ENCODE measurements at places on chromosomes 6 and 20.
A peak's percentile ranks its signal among the peaks of the same experiment; 100 is the strongest.

GRCh38 chr20:25032065-25032477, 25.9 kb downstream of the ACSS1 start:
- DNase-seq: no peak

GRCh38 chr20:50624351-50625016, 66.9 kb downstream of the RIPOR3 start:
- DNase-seq: no peak

- no peak for DNase-seq
Measured at GRCh38 chr20:11700831-11701230, 216.9 kb upstream of the BTBD3 start.

DNA sequence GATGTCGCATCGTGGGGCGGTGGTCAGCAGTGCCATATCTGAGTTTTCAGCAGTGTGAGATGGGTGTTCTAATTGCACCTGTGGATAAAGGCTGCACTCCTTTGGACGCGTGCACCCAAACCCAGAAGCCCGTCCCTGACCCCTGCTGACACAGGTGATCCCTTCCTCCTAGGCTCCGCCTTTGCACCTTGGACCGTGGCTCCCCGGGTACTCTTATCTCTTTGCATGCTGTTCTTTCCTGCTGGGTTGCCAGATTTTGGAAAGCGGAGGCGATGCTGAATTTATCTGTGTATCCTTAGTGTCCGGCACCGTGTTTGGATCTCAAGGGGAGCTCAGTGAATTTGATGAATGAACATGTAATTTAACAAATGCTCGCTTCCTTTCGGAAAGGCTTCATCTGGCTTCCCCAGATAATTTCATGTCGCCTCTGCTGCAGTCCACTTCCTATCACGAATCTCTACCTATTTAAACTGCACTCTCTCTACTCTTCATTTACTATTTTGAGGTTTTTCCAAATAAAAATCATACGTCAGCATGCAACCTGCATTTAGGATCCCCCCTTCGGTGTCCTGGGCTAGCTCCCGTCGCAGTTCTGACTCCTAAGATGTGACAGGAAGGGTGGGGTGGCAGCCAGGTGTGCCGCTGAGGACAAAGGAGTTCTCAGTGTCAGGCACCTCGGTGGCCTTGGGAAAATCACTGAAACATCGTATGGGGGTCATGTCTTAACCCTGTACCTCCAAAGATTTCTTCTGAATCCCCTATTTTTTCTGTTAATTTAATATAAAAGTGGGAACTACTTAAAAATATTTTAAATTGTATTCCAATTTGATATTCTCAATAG, 753 bp upstream of the PERP start:
- DNase-seq: no peak

DNA sequence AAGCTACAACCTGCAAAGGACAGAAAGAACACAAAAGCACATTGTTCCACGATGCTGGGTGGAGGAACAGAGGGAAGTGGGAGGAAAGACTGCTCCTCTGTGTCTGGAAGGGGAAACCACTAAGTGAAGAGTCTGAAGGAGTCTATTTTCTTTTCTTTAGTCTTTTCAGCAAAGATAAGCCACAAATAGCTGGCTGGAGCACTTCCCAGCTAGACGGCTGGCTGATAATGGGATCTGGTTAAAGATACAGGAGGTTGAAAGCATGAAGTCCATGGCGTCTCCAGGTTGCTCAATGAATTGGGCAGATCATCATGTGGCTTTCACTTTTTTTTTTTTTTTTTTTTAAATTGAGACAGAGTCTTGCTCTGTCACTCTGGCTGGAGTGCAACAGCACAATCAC, 154.0 kb upstream of the KCNG1 start:
- DNase-seq: no peak

GRCh38 chr20:10523443-10523842, 88.3 kb downstream of the SLX4IP start:
- no peak for DNase-seq

GRCh38 chr6:143507358-143508145, 4.0 kb downstream of the FUCA2 start:
- no peak for DNase-seq

- peak; percentile 58 for DNase-seq
Measured at GRCh38 chr6:157763129-157763903, 59.7 kb upstream of the SNX9 start.

DNA sequence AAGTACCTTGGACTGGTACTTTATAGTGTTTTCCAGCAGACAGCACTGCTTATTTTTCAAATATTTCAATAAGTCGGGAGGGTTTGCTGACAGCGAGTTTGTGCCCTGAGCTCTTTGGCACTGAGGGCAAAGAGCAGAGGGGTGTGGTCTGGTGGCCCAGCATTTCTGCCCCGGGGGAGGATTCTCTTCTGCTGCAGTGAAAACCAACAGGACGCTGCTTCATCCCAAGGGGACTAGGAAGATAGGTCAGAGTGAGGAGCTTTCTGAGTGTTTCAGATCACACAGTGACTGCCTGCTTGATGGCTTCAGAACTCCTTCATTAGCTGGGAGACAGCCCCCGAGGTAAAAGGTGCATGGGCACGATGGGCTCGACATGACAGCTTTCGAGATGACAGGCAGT, 8.6 kb downstream of the ULBP2 start:
- DNase-seq: no peak

GRCh38 chr6:72758901-72759300, 137.0 kb downstream of the KCNQ5 start:
- DNase-seq: no peak

- no peak for DNase-seq
Measured at GRCh38 chr6:137999815-138000214, 107.4 kb downstream of the PERP start.

GRCh38 chr20:34190262-34190661, 51.0 kb upstream of the ASIP start:
- DNase-seq: no peak

DNA sequence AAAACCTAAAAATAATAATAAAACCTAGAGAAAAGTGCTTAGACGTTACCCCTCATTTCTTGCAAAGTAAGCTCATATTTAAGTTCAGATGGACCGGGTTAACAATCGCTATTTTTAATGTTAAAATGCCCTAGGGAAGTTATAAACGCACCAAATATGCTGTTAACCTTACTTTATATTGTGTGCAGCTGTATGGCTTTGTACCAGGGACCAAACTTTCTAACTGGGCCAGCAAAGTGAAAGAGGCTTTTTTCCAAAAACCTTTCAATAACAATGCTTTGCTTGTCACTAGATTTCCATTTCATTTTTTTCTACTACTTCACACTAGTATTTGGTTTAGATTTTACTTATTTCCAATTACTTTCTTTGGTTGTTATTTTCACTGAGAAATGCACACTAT, 248.5 kb downstream of the FOXC1 start:
- DNase-seq: no peak

GRCh38 chr6:79710127-79710526, 79.0 kb downstream of the SH3BGRL2 start:
- no peak for DNase-seq

GRCh38 chr6:89807581-89807980, 12.0 kb downstream of the MDN1 start:
- no peak for DNase-seq

DNA sequence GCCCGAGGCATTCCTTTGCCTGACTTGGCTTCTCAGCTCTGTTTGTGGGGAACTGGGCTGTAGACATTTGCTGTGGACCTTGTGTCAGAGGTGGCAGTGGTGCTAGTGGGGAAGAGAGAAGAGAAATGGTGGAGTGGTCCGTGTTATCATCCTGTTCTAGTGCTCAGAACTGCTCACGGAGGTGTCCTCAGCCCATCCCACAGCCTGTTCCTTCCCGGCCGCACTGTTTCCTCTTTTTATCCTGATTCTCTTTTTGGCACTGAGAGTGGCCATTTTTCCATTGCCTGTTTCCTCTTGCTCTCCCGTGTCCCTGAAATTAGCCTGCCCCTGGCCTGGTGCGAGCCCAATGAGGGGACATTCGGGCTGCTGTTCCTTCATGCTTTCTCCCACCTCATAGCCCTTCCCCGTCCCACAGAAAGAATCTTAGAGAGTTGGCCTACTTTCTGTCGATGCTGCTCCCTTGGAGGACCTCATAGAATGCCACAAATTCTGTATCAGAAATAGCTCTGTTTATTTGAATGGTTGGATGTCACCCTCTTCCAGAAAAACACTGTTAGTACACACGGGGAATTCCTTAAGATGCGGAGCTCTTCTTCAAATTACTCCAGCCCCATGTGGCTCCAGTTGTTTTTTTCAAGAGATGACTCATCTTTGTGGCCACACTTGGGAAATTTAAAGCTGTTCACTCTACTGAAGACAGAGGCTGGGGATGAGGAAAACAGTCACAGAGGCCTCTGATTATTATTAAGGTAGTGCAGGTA, 26.1 kb downstream of the FARS2 start:
- DNase-seq: peak; percentile 85

DNA sequence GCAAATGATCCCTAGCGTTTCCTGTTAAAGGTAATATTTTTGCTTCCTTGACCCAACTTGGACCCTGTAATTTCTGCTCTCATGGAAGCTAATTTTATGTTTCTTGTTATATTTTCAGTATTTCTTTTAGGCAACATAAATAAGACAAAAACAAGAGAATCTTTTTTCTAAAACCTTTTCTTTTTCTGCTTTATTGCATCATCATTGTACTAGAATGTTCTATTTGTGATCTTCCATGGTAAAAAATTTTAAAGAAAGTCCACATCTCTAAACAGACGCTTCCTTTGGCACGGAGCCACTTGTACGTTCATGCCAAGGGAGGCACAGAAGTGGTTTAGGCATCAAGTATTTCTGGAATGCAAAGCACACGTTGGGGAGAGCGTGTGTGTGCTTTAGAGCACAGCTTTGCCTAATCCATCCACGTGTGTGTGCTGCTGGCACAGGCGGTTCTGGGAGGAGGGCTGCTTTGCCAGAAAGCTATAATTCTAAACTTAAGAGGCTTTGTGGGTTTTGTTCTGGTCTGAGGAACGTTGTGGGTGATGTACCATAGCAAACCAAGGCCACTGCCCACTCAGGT, 98.3 kb downstream of the SASH1 start:
- peak; percentile 67 for DNase-seq

DNA sequence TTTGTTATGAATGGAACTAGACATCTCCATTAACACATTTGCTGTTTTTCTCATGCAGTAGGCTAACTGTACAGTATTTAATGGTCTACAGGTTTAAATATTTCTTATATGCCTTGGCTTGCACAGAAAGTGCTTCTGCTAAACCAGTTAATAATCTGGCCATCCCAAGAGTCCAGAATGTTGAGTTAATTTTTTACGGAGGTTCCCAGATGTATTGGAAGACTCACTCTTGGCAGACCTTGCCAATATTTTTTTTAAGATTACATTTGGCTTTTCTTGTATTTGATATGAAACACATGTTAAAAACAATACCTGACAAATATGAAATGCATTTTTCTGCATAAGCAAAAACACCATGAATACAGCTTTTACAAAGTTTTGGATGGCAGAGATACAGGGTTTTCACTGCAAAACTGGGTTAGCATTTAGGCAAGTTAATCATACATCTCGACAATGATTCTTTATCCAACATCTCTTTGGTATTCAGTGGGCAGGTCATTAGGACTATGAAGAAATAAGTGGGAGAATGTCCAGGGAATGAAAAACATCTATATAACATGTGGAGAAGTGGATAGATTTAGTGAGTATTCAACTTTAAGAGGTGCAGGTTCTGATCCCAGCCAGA, 94.0 kb downstream of the SGK1 start:
- no peak for DNase-seq

- DNase-seq: no peak
Measured at GRCh38 chr6:27059621-27060425, 187.7 kb upstream of the PRSS16 start.

- no peak for DNase-seq
Measured at GRCh38 chr6:7176208-7176607, 68.4 kb downstream of the RREB1 start.

GRCh38 chr6:157867155-157867559, 44.1 kb downstream of the SNX9 start:
- peak; percentile 21 for DNase-seq

DNA sequence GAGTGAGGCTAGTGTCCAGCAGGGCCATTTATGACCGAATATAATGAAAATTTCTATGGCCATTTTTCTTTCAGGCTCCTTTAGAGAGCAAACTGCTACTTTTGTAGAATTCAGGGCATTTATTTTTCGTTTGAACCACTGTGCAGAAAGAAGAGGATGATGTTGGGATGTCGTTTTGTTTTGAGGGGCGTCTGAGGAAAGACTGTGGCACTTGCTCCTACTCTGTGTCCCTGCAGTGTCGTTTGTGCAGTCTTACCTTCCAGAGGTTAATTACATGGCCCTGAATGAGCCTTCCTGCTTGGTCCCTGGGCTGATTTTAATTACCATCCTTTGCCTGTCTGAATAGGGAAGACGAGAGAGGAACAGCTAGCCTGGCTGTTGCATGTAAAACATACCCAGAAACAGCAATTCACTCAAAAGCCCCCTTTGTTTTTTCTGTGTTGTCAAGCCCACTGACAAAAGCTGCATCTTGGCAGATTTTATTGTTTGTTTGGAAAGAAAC, 65.3 kb downstream of the CTNNBL1 start:
- no peak for DNase-seq

DNA sequence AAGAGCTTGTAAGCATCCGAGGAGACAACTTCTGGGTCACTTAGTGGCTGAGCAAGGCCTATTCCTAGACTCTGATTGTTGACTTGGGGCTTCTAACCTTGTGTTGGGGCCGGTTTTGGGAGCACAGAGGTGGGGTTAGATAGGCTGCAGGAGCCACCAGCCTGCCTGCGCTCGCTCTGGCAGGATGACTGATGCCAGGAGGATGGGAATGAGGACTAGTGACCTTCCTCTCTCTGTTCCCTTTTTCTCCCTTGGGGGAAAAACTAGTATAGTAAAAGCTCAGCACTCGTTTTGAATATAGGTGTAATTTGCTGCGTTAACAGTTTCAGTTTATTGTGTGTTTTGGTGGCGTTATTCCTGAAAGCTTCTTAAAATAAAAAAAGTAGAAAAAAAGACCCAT, 141.5 kb downstream of the ARID1B start:
- DNase-seq: no peak

DNA sequence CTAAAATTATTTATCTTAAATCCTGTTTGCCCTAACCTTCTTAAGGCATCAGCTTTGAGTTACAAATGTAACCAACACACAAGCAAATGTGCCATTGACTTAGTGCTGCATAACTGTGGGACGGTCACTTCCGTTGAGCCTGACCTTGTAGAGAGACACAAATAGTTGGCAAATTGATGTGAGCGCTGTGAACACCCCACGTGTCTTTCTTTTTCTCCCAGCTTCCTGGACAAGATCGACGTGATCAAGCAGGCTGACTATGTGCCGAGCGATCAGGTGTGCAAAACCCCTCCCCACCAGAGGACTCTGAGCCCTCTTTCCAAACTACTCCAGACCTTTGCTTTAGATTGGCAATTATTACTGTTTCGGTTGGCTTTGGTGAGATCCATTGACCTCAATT, 56.4 kb downstream of the GNAS start:
- DNase-seq: no peak

Measured in HTR-8/SVneo (cell line).